ENCODE measurements at places on chromosomes 7 and 10. TPM values are rescaled to one million over a fixed set of nuclear protein-coding genes. Genes with fewer than 3 reads are reported as not detected.

The SLC16A9 gene
- 8.1 TPM for total RNA-seq

The ADIRF gene
- 173 TPM for total RNA-seq

The CPA1 gene
- not detected for total RNA-seq

The IPMK gene
- total RNA-seq, result 2.8 TPM

The GPC2 gene
- 2.0 TPM for total RNA-seq

- H3K4me3 ChIP-seq, result no peak overlapping the region
- H3K4me1 ChIP-seq, result no peaks in the 10 kb centered on the region
- H3K27ac ChIP-seq, result no peak overlapping the region
- no peaks in the 10 kb centered on the region for H3K27me3 ChIP-seq
- H3K36me3 ChIP-seq, result no peaks in the 10 kb centered on the region
- DNase-seq, result peak; percentile 19
Observed at GRCh38 chr10:112565434-112566053, 118.5 kb downstream of the VTI1A start.

GRCh38 chr10:49252313-49253034 lies 46.5 kb upstream of the C10orf71 start:
- no peak overlapping the region for H3K4me3 ChIP-seq
- H3K27ac ChIP-seq, result no peak overlapping the region
- no peaks in the 10 kb centered on the region for H3K27me3 ChIP-seq
- DNase-seq, result no peak

- no peak for DNase-seq
- H3K4me3 ChIP-seq, result no peak overlapping the region
- H3K4me1 ChIP-seq, result no peaks in the 10 kb centered on the region
- H3K27me3 ChIP-seq, result no peaks in the 10 kb centered on the region
Observed at GRCh38 chr7:107506674-107507339, 37.0 kb downstream of the GPR22 start.

DNA sequence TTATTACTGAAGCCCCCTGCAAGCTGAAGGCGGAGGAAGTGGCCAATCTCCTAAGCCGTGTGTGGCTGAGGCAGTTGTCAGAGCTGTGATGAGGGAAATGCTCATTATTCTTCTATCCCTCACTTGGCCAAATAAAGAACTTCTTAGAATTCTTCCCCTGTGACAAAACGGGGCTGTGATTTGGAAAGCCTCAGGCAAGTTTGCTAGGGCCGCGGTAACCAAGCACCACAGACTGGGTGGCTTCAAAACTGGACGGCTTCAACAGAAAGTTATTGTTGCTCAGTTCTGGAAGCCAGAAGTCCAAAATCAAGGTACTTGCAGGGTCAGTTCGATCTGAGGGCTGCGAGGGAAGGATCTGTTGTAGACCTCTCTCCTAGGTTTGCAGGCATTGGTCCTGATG lies 72.3 kb upstream of the STEAP1B start:
- H3K27me3 ChIP-seq, result no peaks in the 10 kb centered on the region
- no peak overlapping the region for H3K27ac ChIP-seq
- H3K4me1 ChIP-seq, result no peaks in the 10 kb centered on the region
- no peak for DNase-seq
- H3K36me3 ChIP-seq, result no peaks in the 10 kb centered on the region
- no peak overlapping the region for H3K4me3 ChIP-seq

DNA sequence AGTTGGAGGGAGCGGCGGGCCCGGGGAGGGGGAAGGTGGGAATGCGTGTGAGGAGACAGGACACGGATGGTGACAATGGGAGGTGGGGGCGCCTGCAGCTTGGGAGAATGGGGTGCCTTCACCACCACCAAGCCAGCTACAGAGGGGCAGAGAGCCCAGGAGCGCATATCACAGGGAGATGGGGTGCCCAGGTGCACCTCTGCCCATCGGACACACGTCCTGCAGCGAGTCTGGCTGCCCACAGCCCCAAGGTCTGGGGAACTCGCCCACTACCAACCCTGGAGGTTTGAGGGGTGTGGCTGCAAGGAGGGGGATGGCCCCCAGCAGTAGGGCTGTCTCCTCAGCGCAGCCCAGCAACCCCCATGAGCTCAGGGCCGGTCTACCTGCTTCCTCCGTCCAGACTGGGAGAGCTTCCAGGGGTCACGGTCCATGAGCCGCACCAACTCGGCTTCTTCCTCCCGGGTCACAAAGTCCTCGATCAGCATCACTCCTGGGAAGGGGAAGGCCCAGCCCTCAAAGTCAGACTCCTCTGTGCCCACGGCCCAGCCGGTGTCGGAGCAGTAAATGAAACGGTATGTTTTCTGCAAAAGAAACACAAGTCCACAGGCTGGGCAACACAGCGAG lies 5.3 kb downstream of the ALKBH4 start:
- H3K4me3 ChIP-seq, result no peak overlapping the region
- DNase-seq, result no peak
- peaks cover 8% of the 10 kb centered on the region for H3K4me1 ChIP-seq
- H3K27ac ChIP-seq, result no peak overlapping the region

DNA sequence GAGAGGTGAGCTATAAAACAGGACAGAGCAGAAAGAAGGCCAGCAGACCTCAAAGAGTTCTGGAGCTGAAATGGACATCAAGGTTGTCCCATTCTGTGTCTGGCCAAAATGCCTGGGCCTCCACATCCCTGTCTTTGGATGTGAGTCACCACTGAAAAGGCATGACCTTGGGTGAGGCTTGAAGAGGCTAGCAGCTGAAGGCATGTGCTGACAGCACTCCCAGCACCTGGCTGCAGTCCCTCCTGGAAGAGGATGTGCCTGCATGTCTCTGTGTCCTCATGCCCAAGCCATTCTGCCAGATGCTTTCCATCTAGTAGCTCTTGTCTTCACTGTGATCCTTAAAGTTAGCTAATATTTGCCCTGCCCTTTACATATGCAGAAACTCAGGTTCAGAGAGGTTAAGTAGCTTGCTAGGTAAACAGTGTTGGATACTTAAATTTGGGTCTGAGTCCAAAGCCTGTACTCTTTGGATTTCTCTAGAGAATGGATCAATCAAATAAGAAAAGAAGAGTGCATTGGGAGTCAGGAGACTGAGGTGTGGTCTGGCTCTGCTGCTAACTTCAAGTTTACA lies 35.8 kb downstream of the HECW1 start:
- no peaks in the 10 kb centered on the region for H3K27me3 ChIP-seq
- no peak overlapping the region for H3K27ac ChIP-seq

DNA sequence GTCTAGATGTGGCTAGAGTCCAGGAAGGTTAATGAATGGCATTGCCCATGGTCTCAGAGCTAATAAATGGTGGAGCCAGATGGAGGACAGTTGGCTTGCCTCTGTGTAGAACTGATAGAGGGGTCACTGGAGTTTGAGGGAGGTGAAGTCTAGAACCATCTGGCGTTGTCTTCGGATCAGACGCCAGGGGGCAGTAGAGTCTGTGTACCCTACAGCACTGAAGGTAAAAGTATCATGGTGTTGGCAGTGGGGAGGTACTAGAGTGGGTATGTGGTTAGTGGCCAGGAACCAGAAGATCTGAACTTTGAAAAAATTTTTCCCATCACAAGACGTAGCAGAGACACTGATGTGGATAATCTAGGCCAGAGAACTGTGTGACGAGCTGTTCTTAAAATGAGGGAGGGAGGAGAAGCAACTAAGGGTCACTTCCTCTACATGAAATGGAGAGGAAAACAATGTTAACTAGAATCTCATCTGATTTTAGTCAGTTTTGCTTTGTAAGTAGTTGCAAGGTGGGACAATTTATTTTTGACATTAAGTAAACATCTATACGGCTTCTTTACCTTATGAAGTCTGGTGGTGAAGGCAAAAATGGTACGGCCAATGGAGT lies 227.9 kb upstream of the PRSS58 start:
- H3K27ac ChIP-seq, result no peak overlapping the region
- no peaks in the 10 kb centered on the region for H3K27me3 ChIP-seq
- no peaks in the 10 kb centered on the region for H3K4me1 ChIP-seq
- no peak overlapping the region for H3K4me3 ChIP-seq
- no peak for DNase-seq
- H3K36me3 ChIP-seq, result no peaks in the 10 kb centered on the region

DNA sequence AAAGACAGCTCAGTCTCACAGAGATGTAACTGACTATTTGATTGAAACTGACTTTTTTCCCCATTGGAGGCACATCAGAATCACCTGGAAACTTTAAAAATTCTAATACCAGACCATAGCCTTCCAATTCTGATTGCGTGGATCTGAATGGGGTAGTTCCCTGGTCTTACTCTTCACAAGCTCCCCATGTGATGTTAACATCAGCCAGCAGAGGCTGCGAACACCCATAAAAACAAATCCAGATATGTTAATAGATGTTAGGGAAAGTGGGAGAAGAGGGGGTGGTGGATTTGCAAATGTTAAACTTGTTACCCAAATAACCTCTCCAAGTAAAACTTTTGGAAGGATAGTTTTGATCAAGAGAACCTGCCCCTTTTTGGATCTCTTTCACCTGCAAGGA lies 1133.4 kb downstream of the CNTNAP2 start:
- H3K4me3 ChIP-seq, result no peak overlapping the region
- no peaks in the 10 kb centered on the region for H3K27me3 ChIP-seq
- H3K36me3 ChIP-seq, result no peaks in the 10 kb centered on the region
- H3K4me1 ChIP-seq, result no peaks in the 10 kb centered on the region

- peaks cover 2% of the 10 kb centered on the region for H3K4me1 ChIP-seq
- H3K27me3 ChIP-seq, result no peaks in the 10 kb centered on the region
- DNase-seq, result no peak
- no peak overlapping the region for H3K4me3 ChIP-seq
Observed at GRCh38 chr10:95909561-95909960, 1.8 kb downstream of the CC2D2B start.

DNA sequence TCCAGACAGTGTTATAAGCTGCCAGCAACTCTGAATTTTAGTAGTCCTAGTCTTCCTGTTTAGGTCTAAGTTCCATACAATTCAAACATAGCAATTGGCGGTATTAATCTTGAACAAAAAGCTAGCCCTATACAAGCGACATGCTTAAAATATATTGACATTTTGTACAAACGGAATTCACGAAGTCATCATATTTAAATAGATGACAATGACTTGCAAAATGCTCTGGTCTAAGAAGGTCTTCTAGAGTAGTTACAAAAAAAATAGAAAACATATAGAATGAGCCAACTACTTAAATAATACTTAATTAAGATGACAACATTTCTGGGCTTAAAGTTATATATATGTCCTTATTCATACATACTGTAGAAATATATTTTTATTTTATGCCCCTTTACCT lies 446.6 kb downstream of the ANKRD7 start:
- DNase-seq, result no peak
- no peaks in the 10 kb centered on the region for H3K4me1 ChIP-seq
- no peaks in the 10 kb centered on the region for H3K27me3 ChIP-seq
- H3K36me3 ChIP-seq, result no peaks in the 10 kb centered on the region
- H3K27ac ChIP-seq, result no peak overlapping the region

- H3K27ac ChIP-seq, result no peak overlapping the region
- no peak overlapping the region for H3K4me3 ChIP-seq
- H3K27me3 ChIP-seq, result no peaks in the 10 kb centered on the region
Observed at GRCh38 chr7:150439967-150440366, 10.5 kb upstream of the GIMAP8 start.
